ENCODE measurements at places on chromosomes 6 and 20.

DNA sequence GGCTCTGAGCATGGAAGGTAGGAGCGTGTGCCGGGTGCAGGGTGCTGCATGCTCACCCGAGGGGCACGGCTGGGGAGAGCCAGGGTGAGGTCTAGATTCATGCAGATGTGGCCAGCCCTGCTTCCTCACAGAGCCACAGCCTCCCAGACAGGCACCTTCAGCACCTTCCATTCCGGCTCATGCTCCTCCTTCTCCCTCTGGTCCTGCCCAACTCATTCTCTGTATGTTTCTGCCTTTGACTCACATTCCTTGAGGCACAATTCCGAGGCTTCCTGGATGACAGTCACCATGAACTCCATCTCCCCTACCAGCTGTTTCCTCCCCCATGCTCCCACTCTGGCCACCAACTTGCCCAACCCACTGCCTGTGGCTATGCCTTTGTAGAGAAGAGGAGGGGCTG lies 35.4 kb downstream of the DACT2 start:
- DNase-seq = no peak

GRCh38 chr20:19259141-19259591 lies 46.7 kb downstream of the SLC24A3 start:
- DNase-seq = no peak

GRCh38 chr6:84606860-84607259 lies 157.5 kb downstream of the TBX18 start:
- DNase-seq = no peak

DNA sequence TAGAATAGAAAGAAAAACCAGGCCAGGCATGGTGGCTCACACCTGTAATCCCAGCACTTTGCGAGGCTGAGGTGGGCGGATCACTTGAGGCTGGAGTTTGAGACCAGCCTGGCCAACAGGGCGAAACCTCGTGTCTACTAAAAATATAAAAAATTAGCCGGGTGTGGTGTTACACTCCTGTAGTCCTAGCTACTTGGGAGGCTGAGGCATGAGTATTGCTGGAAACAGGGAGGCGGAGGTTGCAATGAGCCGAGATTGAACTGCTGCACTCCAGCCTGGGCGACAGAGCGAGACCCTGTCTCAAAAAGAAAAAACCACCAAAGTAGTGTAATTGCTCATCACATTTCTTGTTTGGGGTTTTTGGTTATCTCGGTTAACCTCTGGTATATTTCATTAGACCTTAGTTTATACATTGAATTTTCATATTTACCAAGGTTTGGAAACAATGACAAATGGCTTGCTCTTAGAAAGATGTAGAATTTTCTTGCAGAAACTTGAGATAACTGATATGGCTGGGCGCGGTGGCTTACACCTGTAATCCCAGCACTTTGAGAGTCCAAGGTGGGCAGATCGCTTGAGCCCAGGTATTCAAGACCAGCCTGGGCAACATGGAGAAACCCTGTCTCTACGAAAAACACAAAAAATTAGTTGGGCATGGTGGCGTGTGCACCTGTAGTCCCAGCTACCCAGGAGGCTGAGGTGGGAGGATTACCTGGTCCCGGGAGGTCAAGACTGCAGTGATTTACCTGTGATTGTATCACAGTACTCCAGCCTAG lies 14.2 kb downstream of the ITCH start:
- no peak for DNase-seq

DNA sequence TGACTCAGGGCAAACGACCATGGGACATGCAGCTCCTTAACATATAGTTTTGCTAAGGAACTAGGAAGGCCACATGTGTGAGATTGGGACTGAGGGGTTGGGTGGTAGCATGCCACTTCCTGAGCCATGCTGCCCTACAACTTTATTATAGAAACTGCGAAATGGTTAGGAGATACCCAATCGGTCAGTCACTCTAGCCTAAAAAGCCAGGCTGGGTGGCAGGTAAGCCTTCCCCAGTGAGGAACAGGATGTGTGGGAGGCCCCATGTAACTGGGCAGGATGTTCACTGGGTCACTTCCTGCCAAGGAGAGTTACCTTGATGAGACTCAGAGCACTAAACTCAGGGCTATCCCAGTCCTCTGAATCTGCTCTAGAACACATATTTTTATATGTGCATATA lies 123.5 kb downstream of the MAP3K7 start:
- no peak for DNase-seq

- no peak for DNase-seq
These were observed at the start of gene HIVEP1 for GRCh38 chr6:12012038-12012557. Gene HIVEP1 (plus strand): TSS chr6:12012312. CDS start chr6:12015629, 3,317 bp downstream.

- DNase-seq = no peak
These were observed 515.5 kb upstream of the NOX3 start for GRCh38 chr6:155970876-155971708.

- no peak for DNase-seq
These were observed 94.0 kb downstream of the SYCP2 start for GRCh38 chr20:59839400-59839799.

DNA sequence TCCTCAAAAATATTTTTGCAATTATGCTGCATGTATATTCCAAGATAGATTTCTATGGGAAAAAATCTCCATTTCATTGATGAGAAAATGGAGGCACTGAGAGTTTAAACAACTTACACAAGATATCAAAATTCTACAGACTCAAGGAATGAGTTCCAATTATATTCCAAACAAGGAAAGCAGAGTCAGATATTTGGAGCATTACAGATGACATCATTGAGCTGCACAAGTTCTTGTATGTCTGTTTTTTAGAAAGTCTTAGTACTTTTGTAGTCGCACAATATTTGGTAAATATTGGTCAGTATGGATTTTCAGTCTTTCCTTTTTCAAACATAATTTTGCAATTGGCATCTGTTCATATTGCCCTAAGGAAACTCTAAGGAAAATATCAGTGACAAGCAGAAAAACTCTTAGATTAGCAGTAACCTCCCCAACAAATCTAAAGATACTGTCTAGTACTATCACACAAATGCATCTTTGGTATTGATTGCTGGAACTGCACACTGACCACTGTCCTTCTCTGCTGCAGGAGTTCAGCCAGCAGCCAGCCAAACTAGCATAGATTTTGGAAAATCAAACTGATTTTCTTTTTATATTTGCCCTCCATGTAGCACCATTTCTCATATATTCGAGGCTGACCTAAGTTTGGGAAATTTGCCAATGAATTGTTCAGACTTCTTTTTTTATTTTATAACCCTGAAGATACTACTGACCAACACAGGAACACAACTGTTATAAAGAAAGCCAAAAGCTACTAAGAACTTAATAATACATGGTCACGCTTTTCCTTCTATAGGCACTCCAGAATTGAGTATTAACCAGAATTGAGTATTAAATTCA lies 51.7 kb upstream of the TBX18 start:
- DNase-seq = no peak

GRCh38 chr20:41030531-41031242 lies 2.1 kb downstream of the TOP1 start:
- no peak for DNase-seq

DNA sequence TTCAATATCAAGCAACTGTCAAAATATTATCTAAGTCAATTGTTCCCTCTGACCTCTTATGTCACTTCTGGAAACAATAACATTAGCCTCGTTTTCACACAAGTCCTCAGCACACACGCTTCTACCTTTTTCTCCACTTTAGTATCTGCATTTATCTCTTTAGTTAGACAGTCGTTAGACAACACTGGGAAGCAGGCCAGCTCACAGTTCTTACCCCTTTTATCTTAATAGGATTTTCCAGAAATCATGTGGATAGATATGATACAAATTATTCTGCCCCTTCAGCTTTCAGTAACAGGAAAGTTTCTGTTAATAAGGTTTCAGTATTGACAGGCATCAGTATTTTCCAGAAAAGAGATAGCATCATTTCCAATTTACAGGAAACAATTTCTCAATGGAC lies 25.9 kb upstream of the HAO1 start:
- no peak for DNase-seq

GRCh38 chr20:51720854-51721253 lies 47.3 kb downstream of the ATP9A start:
- DNase-seq = no peak

DNA sequence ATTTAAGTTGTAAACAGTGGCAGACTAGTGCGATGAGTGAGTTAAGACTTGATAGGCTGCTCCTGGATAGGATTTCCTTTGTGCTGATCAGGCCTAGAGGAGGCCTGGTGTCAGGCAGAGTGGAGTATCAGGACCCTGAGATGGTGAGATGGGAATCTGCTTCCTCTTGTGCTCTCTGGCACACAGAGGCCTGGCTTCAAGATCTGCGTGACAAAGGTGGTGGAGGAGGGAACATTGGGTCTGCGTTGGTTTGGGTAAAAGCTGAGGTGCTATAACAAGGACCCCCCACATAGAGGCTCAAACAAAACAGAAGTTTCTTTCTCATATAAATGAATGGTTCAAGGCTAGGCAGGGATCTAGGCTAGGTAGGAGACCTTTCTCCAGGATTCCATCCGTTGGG lies 20.3 kb downstream of the SCAND1 start:
- no peak for DNase-seq

DNA sequence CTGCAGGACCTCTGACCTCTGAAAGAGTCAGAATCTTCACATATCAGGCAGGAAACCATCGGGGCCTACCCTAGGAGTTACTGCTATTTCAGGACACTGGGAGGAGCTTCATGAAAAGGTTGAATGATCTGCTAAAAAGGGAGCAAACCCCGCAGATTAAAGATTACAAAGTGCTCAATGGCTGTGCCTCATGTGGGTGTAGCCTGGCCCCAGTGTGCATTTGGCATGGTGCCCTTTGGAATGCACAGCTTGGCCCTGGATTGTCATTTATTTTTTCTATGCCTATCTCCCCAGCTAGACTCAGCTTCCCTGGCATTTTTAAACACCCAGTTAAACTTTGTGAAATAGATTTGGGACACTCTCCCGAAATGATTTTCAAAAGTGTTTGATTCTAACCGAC lies 368.5 kb upstream of the SPTLC3 start:
- DNase-seq = no peak

- DNase-seq = peak; percentile 24
These were observed 21.2 kb downstream of the REV3L start for GRCh38 chr6:111461860-111462259.
